Hematopoietic multipotent progenitor cell treated with erythropoietin and hydrocortisone succinate and interleukin-3 and kit ligand, for 15 days (in vitro differentiated cells): ENCODE measurements at places on chromosomes 7 and 10.

- no peak for DNase-seq
These were observed 521.0 kb downstream of the PARD3 start for GRCh38 chr10:34294137-34294536.

DNA sequence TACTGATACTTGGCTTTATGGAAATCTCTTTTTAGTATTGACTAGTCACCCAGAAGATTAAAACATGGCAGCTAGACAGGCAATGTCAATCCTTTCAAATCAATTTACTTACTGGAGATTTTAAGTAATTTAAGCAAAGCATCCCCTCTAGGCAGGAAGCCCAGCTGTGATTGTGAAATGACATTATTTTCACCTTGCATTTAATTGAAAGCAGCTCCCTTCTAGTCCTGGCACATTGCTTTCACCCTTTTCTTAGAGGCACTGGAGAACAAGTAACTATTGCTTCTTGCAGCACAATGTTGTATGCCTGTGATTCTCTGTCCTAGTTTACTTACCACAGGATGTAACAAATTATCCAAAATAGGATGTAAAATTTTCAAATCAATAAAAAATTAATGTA lies 13.3 kb downstream of the ST7 start:
- DNase-seq: no peak

- DNase-seq: no peak
These were observed 20.8 kb upstream of the PRTFDC1 start for GRCh38 chr10:24973163-24973562.

GRCh38 chr7:30304177-30304884 lies 19.9 kb downstream of the ZNRF2 start:
- DNase-seq: no peak

GRCh38 chr10:63068246-63068645 lies 64.9 kb upstream of the NRBF2 start:
- DNase-seq: no peak

- DNase-seq: no peak
These were observed 4.2 kb downstream of the ALKBH4 start for GRCh38 chr7:102460467-102460866.

DNA sequence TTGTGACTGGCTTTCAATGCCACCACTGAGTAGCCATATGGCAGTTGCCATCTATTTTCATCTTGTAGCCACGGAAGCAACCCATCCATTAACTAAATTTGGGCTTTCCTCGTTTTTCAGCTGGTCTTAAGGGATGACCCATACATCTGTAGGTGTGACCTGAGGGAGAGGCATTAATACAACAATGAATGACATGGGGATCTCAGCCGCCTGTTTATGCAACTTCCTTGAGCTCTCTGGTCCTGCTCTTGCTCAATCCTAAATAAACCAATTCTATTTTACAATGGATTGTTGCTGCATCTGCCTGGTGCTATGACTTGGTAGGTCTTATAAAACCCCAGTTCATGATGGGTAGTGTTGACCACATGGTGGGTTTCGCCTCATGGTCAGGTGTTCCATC lies 21.9 kb upstream of the ADAM22 start:
- no peak for DNase-seq

- no peak for DNase-seq
These were observed 131.3 kb downstream of the ALOX5 start for GRCh38 chr10:45505311-45505710.

DNA sequence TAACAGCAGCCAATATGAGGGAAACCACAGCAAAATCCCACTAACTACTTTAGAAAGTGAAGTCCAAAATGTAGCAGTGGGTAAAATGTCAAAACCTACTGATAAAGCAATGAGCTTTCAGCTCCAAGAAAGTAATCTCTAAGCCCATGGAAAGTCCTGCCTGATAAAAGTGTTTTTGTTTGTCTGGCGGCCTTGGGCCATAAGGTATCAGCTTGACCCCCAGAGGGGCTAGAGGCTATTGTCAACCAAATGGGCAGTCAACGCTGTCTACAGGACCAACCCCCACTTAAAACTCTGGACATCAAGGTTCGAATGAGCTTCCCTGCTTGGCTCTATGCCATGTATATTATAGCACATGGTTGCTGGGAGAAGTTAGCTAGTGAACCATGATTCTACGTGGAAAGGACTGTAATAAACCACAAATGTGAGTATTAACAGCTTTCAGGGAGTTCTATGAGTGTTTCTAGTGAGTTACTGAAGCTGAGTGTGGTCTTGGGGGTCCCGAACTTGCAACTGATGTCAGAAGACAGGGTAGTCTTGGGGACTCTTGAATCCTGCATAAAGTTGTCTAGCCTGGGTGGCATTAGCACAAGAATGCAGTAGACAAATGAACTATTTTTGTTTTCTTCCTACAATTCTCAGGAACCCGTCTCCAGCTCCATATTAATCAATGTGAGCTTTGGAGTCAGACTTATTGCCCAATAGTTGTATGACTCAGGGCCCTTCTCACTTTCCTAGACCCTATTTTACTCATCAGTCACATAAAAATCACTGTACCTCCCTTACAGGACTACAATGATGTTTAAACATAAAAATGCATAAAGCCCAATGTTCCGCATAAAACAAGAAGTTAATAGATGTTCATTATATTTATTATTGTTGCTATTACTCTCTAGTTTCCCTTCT lies 164.9 kb downstream of the DGKI start:
- no peak for DNase-seq

DNA sequence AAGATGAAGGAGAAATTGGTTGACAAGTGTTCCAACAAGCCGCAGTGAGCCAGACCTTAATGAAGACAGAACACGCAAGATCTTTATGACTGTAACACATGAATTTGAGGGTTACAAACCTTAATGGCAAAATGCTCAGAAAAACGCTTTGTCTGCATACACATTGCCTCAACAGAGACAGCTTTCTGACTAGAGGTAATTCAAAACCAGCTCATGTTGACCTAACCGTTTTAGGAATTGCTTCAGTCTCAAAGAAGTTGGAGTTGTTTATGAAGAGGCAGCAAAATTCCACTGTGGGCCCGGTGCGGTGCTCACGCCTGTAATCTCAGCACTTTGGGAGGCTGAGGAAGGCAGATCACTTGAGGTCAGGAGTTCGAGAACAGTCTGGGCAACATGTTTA lies 2.2 kb upstream of the GTF2I start:
- no peak for DNase-seq

DNA sequence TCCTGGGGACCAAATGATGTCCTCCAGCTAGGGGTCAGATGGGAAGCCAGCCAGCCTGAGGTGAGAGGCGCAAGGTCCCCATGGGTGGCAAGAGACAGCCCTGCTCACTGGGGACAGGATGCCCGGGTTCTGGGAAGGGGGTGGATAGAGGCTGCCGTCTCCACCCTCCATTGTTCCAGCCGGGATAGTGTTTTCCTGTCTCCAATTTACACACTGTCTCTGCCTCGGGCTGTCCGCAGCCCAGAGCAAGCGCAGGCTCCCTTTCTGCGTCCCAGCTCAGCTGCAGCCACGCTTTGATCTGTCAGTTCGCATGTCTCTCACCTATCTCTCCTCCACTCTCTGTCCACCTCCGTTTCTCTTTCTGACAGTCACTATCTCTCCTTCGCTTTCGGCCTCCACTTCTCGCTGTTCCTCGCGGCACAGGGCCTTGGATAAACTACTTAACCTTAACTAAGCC lies 2.1 kb downstream of the EPHB4 start:
- no peak for DNase-seq

- peak; percentile 35 for DNase-seq
These were observed 20.6 kb upstream of the RHOBTB1 start for GRCh38 chr10:60964257-60965235.

- no peak for DNase-seq
These were observed 651.6 kb upstream of the IGFBP3 start for GRCh38 chr7:46572691-46573090.

GRCh38 chr10:20953120-20953519 lies 56.0 kb upstream of the NEBL start:
- DNase-seq: no peak

DNA sequence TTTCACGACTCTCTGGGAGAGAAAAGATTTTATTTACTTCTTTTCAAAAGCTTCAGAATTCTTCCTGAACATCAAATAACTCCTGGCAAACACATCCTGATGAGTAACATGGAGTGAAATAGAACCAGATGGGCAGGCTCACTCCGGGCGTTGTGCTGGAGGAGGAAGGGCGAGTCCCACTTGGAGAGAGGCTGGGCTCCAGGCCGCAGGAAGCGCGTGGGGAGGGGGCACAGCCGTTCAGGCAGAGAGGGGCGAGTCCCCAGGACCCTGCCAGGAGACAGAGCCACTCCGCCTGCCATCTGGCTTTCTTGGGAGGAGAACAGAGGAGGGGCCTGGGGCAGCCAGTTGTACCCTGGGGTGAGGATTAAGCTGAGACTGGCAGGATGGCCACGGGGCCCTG lies 265.9 kb upstream of the ZMIZ1 start:
- no peak for DNase-seq

DNA sequence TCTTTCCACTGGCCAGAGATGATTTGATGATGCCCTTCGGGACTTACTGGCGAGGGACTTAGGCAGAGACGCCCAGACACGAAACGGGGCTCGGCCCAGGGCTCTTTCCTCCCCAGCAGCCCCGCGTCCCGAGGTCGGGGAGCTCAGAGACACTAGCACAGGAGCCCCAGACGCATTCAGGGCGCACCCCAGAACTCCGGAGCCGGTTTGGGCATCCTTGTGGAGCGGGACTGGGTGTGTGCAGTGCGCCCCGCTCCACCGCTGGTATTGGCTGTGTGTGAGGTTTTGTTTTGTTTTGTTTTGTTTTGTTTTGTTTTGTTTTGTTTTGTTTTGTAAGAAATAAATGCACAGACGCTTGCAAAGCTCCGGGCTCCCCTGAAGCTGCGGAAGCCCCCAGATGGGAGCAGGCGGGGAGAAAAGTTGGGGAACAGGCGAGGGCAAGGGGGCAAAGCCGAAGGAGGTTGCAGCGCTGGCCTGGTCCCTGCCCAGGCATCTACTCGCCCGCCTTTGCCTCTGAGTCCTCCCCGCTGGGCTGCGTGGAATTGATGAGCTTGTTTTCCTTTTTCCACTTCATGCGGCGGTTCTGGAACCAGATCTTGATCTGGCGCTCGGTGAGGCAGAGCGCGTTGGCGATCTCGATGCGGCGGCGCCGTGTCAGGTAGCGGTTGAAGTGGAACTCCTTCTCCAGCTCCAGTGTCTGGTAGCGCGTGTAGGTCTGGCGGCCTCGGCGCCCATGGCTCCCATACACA lies 1.9 kb upstream of the HOXA5 start:
- DNase-seq: no peak

- DNase-seq: peak; percentile 11
These were observed 293.9 kb downstream of the CCDC3 start for GRCh38 chr10:12707461-12708185.

DNA sequence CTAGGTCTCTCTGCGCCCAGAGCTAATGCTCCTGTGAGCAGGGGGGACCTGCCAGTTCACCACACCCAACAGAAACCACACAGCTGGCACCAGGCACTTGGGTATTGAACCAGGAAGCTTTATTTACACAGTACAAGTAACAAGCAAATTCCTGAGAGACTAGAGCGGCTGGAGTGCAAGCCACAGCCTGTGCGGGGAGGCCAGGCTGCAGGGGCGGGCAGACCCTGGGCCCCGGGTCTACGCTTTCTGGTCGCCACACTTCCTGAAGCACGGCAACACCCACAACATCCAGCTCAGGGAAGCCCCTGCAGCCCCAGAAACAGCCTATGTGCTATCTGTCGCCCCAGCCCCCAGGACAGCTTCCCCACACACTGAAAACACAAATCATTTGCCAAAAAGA lies 125.0 kb downstream of the FAM53B start:
- DNase-seq: no peak

DNA sequence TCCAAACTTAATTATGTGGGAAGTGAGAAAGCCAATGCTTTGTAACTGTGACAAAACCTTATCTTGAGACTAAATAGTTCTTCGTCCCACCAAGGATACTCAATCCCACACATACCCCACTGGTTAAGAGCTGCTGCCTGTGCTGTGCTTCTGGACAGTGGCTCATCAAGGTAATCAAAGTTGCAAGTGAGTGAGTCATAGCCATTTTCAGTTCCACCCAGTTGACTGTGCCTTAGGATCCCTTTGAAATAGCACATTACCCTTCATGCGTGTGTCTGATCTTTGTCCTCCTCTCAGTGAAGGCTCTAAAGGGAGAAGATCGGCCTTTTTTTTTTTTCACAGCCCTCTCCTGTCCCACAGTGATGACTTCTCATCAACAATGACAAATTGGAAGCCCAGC lies 706.0 kb upstream of the AUTS2 start:
- no peak for DNase-seq

DNA sequence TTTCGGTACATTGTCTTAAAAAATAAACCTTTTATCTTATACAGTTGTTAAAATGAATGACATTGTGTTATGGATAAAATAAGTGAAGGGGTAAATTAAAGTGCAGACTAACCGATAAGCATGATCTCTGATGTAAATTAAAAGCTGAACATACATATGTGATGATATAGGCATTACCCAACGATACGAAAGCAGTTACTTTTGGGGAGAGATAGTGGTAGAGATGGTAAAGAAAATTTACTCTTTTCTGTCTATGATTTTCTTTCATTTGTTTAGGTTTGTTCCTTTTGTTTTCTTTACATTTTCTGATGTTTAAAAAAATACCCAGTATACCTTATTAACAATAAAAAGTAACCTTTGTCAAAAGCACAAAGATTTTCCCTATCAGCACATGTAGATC lies 6.4 kb downstream of the C1GALT1 start:
- no peak for DNase-seq

DNA sequence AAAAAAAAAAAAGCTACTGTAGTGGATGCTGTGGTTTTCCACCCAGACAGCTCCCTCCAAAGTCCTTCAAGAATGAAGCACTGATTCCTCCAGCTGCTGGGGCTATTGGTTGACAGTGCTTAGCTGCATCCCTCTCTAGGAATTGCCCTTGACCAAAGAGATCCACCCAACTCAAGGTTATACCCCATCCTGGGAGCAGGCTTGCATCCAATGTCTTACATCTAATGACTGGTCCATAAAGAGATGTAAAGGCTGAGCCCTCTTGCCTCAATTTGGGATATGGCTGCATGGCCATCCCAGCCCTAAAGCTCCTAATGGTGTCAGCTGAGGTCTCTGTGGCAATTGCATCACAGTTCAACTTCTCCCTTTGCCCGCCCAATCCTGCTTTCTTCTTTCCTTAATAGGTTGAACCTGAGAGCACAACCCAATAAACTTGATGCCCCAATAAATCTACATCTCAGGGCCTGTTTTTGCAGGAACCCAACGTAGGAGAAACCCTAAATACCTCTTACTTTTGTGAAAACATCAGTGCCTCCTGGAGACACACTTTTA lies 4.4 kb downstream of the GPR37 start:
- DNase-seq: no peak

DNA sequence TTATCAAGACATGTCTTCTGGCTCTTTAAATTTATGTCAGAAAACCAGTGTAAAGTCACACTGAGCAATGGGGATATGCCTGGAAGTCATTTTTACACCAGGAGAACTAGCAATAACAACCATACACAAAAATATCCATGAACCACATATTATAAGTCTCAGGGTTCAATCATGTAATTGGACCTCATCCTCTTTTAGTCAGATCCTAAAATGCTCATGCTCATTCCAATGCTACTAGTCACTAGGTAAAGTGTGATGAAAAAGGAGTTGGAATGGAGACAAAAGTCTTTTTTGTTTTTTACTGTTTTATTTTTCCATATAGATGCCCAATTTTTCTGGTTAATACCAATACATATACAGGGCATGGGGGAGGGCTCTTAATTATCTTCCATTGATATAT lies 306.1 kb downstream of the DGKB start:
- no peak for DNase-seq

- no peak for DNase-seq
These were observed 42.8 kb downstream of the CLRN3 start for GRCh38 chr10:127849921-127850320.

GRCh38 chr7:71485586-71485985 lies 353.6 kb downstream of the GALNT17 start:
- no peak for DNase-seq

GRCh38 chr7:42055171-42055570 lies 181.8 kb downstream of the GLI3 start:
- no peak for DNase-seq
